GM06990 (cell line): ENCODE measurements at places on chromosomes 3 and 15.

GRCh38 chr3:35665390-35666055, 26.2 kb downstream of the ARPP21 start:
- no peak for DNase-seq

- no peak for DNase-seq
Observed at GRCh38 chr3:102163039-102163817, 271.6 kb upstream of the ZPLD1 start.

DNA sequence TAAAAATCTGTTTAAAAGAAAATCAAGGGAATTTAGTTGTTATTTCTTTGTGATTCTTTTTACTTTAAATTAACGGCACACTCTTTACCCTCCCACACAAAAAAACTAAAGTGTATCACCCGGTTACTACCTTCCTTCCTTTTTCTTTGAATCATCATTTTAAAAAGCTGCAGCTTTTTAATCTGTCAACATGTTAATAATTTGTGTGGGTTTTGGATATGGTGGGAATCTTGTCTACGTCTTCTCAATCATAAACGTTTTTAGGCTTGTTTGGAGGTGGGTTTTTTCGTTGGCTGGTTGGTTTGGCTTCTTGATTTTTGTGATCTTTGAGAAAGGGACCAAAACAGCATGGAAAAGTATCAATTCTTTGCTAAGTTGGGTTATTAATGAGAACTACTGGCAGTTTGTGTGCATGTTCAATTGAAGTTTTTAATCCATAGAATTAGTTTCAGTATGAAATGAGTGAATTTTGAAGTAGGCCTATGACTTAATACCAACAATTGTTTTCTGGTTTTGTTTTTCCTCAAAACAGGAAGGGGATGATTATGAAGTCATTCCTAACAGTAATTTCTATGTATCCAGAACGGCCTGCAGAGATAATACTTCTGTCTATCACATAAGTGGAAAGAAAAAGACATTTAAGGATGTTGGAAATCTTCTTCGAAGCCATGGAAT, 4.5 kb downstream of the SMC4 start:
- DNase-seq = no peak

DNA sequence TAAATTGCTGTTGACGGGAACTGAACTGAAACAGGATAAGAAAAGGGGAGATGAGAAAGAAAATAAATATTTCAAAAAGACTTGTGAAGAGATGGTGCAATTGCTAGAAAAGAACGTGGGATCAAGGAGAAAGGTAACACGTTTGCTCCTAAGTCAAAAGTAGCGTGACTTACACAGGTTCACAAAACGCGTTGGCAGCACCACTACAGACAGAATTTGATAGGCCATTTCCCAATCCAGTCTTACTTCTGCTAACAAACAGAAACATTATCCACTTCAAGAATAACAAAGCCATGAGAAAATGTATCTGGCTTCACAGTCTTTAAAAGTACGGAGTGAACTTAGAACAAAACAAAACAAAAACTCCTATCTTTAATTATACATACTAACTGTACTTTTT, 75.5 kb downstream of the DPH6 start:
- DNase-seq = no peak

DNA sequence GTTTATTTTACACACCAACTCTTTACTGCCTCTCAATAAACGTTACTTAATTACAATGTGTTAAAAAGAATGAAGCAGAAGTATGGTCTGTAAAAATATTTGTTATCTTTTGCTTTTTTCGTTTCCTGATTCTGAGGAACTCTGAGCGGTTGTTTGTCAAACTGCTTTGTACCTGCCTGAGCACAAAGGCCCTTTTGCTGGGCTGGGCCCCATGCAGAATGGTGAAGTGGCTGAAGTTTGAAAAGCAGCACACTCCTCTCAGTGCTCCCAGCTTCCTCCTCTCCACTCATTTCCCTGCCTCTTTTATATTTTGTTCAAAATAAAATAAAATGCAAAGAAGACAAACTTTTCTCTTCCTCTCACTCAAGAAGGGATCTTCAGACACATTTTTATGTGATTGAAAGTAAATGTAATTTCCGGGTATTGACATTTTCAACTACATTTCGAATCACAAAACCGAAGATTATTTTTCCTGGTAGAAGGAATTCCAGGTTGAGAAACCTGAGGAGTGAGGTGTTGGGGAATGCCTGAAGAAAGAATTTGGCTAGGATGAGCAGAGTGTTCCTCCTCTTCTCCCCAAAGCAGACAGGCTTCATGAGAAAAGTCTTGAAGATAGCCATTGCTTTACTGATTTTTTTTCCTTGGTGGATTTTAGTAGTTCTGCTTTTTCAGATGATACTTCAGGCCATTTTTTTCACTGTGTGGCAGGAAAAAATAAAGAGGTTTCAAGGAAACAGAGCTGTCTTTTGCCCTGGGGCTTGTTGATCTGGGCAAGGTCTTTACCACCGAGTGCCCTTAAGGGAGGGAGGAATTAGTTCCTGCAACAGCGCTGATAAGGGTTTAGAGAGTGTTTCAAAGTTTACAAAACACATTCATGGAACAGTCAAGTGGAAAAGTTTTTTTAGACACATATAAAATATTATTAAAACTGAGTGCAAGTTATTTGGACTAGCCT, 229.8 kb downstream of the NFKBIZ start:
- no peak for DNase-seq
